ENCODE measurements at places on chromosomes 11 and 22. TPM values are rescaled to one million over a fixed set of nuclear protein-coding genes. Genes with fewer than 3 reads are reported as not detected.

Gene H19
- total RNA-seq = 429 TPM

Gene APOL3
- 38.5 TPM for total RNA-seq

DNA sequence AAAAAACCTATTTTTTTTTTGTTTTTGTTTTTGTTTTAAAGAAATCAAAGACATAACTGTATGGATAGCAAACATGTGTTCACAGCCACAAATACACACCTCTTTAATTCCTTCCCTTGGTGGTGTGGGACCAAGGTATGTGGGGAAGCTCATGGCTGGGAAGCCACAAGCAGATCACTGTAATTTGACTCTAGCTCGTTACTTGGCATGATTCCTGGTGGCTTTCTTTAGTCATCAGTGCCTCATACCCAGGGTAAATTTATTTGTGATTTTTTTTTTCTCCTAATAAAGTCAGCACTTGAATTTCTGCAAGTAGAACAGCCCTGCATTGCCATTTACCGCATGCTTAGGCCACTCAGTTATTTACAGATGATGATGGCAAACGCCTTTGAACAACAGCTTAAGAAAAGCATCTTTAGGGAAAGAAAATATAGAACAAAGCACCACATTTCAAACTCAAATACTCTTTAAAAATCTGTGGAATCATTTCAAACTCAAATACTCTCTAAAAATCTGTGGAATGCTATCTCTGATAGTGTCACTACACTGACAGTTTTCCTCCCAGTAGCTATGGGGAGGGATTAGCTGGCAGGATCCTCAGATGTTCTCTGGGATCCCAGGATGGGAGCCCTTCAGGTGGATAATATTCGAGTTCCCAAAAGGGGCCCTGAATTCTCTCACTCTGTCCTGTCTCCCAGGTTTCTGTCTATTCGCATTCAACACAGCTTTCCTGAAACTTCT lies 687.2 kb downstream of the OPCML start:
- no peak for ATAC-seq
- H3K36me3 ChIP-seq = no peaks in the 10 kb centered on the region
- H3K4me3 ChIP-seq = no peak overlapping the region
- no peaks in the 10 kb centered on the region for H3K4me1 ChIP-seq
- no peaks in the 10 kb centered on the region for H3K27me3 ChIP-seq

DNA sequence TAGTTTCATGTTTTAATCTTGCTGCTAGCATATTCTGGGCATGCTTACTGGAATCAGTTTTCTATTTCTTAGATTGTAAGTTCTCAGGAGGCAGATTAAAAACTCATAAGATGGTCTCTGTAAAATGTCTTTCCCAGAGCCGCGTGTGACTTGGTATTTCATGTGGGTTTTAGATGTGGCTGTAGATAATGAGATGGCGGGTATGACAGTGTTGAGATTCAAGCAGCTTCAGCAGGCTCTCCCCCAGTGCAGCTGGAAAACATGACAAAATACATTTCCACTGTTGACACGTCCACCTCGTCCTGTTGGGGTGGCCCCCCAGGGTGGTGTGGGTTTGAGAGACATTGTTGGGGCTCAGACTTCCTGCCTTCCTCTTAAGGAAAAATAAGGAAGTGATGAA lies 106.8 kb downstream of the KIRREL3 start:
- no peak overlapping the region for H3K27ac ChIP-seq
- H3K4me1 ChIP-seq = no peaks in the 10 kb centered on the region
- H3K27me3 ChIP-seq = peaks cover 12% of the 10 kb centered on the region
- ATAC-seq = no peak

DNA sequence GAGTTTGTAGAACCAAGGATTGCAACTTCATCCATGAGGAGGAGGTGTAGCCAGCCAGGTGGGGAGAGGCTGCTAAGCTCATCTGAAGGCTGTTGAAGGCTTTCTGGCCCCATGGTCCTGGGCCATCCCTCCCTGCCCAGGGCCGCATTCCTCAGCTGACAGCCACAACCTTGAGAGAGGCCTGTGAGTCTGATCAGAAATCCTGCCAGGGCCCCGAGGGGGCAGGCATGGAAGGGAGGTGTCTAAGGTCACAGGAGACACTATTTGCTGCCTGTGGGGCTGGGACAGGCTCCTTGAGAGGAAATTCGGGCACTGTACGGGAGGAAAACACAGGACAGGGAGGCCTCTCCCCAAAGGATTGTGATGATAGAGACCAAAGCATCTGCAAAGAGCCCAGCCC lies 88.1 kb upstream of the IGLL5 start:
- no peak for ATAC-seq
- no peak overlapping the region for H3K27ac ChIP-seq
- peaks cover 36% of the 10 kb centered on the region for H3K27me3 ChIP-seq
- H3K36me3 ChIP-seq = no peaks in the 10 kb centered on the region

DNA sequence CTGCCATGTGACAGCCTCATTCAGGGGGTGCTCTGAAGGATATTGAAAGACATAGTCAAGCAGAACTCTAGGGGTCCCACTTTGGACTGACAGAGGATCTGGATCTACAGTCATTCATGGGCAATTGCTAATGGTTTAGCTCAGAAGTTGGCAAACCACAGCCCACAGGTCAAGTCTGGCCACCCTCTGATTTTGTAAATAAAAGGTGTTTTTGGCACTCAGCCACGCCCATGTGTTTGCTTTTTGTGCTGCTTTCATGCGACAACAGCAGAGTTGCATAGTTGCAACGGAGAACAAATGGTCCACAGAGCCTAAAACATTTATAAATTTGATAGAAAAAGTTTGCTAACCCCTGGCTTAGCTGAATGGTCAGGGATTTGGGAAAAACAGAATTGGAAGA lies 41.7 kb downstream of the RPS6KA4 start:
- H3K36me3 ChIP-seq = no peaks in the 10 kb centered on the region
- H3K27me3 ChIP-seq = peaks cover 60% of the 10 kb centered on the region
- no peak for ATAC-seq
- H3K4me3 ChIP-seq = no peak overlapping the region
- no peaks in the 10 kb centered on the region for H3K4me1 ChIP-seq
- H3K27ac ChIP-seq = no peak overlapping the region

- no peaks in the 10 kb centered on the region for H3K27me3 ChIP-seq
- no peak overlapping the region for H3K27ac ChIP-seq
- no peak for ATAC-seq
- H3K4me3 ChIP-seq = no peak overlapping the region
- no peaks in the 10 kb centered on the region for H3K36me3 ChIP-seq
- peaks cover 9% of the 10 kb centered on the region for H3K4me1 ChIP-seq
These were observed 8.6 kb downstream of the CCDC81 start for GRCh38 chr11:86383041-86383955.
